ENCODE measurements at places on chromosomes 7 and 10.

DNA sequence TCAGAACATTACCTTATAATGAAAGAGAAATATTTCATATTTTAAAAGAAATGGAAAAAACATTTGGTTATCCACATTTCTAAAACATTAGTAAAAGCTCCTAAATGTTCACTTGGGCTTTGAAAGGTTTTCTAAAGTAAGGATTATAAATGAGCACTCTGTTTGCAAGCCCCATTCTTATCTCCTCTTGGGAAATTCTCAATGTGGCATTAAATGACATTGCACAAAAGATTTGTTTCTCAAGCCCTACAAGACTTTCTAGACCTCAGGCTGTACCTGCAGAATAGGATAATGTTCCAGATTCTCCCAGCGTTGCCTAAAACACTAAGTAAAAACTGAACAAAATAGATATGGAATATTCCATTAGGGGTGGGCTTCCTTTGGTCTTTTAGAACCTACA is 658.0 kb upstream of the FOXK1 start:
- no peak for DNase-seq

- no peak for DNase-seq
Measured at GRCh38 chr10:79383974-79384606, 36.8 kb downstream of the PPIF start.

GRCh38 chr10:46268076-46268881 is 18.5 kb upstream of the ANTXRL start:
- no peak for DNase-seq

- DNase-seq = no peak
Measured at GRCh38 chr10:283916-284356, 148.7 kb downstream of the ZMYND11 start.

DNA sequence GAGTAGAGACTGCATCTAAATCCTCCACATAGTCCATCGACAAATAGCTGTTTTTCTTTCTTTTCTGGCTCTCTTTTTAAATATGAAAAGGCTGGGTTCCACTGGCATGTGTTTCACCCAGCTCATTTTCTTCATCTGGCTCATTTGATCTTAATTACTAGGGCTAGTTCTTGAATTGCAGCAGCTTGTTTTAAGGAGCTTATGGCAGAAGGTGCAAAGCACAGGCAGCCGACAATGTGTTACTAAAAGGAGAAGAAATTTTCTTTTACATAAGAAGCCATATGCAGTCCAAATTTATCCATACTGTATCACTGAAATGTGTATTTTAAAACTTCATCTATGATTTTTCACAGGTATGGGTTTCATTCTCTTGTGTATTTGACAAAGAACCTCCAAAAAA is 205.6 kb upstream of the PTER start:
- no peak for DNase-seq

- no peak for DNase-seq
Measured at GRCh38 chr10:51932530-51932929, 233.1 kb upstream of the CSTF2T start.

- DNase-seq = no peak
Measured at GRCh38 chr7:30852308-30852684, 59.4 kb upstream of the AQP1 start.

DNA sequence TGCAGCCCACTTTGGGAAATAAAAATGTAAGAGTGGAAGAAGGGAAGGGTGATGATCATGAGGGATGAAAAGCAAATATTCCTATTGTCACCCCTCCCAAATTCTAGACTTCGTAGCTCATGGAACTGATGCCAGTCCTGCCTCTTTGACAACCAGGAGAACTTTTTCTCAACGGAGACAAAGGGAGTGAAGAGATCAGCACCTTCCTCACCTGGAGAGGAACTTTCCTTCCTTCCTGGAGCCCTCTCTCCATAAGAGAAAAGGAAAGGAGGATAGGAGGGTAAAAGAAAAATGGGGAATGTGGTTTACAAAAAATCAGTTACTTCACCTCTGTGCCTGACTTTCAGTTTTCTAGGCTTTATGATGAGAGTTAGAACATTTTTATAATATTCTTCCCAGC is 3.4 kb downstream of the TBX20 start:
- no peak for DNase-seq

DNA sequence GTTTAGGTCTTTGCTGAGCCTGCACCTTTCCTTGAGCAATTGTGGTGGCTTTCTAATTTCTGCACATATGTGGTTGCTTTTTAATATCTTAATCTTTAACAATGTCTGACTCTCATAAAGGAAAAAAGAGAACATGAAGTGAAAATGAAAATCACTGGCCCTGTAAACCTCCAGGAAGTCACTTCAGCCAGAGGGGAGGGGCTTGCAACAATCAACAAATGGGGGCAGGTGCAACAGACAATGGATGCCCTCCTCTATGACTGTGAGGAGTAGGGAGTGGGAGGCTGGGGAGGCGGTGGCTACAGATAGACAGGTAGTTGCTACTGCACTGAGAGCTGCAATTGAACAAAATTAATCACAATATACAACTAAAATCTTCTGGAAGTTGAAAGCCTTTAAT is 1377.4 kb downstream of the XPNPEP1 start:
- no peak for DNase-seq

DNA sequence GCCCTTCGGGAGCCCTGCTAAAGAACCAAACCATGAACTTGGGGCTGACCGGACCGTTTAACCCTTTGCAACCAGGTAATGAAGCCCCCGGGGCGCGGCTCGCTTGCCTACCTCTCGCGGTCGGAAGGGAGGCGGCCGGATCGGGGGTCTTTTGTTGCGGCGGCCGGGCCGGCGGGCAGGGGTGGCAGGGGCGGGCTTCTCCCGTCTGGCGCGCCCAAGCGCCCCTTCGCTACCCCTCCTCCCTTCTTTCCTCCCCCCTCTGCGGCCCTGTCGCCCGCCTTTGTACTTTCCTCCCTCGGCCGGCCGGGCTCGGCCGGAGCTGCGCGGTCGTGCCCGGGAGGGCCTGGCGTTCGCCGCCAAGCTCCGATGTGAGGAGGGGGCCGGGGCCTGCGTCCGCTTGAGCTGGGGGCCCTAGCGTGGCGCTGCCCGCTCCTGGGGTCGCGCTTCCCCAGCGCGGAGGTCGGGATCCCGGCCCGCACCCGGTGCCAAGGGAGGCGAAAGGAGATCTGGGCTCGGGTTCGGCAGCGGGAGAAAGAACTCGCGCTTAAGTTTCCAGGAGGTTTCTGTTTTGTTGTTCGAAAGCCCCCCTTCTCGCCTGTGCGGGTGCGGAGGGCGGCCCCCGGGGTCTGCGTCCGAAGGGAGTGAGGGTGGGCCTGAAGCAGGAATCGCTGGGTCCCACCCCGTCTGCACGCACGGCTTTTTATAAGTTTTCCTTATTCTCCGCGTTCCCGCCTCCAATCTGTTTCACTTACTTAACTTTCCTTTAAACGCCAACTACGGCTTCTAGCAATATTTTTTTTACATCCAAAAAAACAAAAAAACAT is 436.8 kb upstream of the GALNT17 start:
- no peak for DNase-seq

DNA sequence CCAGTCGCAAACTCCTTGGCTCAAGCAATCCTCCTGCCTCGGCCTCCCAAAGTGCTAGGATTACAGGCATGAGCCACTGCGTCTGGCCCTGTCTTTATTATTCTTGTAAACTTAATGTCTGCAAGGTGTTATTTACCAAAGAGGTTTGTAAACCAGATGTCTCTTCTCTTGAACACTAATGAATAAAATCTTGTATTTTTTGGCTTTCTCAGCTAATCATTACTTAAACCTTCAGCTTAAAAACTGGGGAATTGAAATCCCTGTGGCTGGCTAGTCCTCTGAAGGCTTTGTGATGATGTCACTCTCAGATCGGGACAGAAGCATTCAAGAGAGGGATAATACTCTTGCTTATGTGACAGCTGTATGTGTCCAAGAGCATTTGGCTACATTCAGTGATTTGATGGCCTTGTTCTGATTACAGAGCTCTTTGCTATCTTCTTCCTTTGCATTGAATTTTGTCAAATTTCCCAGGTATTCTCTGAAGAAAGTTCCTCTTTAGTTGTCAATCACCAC is 130.3 kb downstream of the BICC1 start:
- no peak for DNase-seq

GRCh38 chr7:155741082-155741481 is 71.2 kb downstream of the SHH start:
- no peak for DNase-seq

DNA sequence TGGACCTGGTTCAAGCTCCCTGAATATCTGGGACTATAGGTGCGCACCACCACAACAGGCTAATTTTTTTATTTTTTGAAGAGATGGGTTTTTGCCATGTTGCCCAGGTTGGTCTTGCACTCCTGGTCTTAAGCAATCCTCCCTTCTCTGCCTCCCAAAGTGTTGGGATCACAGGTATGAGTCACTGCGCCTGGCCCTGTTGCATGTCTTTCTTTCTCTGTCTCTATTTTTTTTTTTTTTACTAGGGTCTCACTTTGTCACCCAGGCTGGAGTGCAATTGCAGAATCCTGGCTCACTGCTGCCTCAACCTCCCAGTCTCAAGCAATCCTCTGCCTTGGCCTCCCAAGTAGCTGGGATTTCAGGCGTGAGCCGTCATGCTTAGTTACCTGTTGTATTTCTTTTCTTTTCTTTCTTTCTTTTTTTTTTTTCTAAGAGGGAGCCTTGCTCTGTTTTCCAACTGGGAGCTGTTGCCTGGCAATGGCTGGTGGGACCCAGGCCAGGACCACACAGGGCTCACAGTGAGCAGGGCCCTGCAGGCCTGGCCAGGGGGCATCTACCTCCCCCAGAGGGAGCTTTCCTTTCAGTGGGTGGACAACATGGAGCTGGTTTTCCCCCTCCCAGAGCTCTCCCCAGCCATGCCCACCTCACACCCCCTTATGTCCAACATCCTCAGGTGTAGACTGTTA is 6.0 kb downstream of the MYL7 start:
- DNase-seq = peak; percentile 20

GRCh38 chr10:71985542-71986250 is 21.5 kb downstream of the CHST3 start:
- DNase-seq = no peak

DNA sequence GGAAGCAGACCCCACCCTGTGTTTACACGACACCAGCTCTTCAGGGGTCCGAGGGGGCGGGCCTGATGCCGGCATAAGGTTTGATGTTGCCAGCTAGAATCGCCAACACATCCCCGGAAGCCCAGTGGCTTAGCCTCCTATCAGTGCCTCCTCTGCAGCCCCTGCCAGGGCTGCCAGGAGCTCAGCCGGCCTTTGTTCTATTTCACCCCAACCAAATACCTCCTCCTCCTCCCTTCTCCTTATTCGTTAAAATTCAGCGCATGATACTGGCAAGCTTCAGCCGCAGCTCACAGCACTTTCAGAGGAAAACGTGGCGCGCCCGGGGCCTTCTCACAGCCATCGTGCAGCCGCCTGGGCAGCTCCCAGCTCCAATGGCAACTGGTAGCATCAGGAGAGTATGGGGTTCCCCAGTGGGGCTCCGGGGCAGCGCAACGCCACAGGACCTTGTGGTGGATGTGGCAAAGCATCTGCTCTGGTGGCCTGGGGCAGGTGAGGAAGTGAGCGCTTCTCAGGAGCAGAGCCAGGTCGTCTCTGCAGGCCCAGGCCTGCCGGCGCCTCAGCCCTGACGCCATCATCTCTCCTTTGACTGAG is 176.4 kb upstream of the RHEB start:
- DNase-seq = peak; percentile 57

DNA sequence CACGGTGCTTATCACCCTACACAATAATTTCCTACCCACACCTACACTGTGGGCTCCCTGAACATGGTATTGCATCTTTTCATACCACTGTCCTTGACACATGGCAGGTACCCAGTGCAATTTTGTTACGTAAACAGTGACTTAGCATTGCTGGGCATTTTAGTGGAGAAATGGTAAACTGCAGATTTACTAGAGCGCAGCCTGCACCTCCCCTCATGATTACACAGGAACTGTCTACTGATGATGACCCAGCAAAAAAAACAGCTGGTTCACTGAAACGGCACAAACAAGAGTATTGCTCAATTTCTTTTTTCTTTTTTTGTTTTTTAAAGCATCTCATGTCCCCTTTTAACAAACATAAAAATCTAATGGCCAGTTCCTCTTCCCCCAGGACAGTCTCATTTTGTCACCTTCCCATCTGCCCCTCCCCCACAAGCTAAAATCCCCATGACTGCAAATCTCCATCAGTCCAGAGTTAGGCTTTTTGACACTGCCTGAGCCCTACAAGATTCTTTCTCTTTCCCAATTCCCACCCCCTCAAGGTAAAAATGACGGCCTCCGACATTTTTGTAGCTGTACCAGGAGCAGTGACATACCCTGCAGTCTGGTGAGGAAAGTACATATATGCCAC is 2.8 kb downstream of the ZNF746 start:
- no peak for DNase-seq

GRCh38 chr7:105656922-105657521 is 75.7 kb upstream of the EFCAB10 start:
- DNase-seq = no peak

- DNase-seq = no peak
Measured at GRCh38 chr7:92815412-92815811, 21.0 kb downstream of the CDK6 start.

GRCh38 chr7:14400271-14400670 is 410.8 kb upstream of the ETV1 start:
- no peak for DNase-seq

DNA sequence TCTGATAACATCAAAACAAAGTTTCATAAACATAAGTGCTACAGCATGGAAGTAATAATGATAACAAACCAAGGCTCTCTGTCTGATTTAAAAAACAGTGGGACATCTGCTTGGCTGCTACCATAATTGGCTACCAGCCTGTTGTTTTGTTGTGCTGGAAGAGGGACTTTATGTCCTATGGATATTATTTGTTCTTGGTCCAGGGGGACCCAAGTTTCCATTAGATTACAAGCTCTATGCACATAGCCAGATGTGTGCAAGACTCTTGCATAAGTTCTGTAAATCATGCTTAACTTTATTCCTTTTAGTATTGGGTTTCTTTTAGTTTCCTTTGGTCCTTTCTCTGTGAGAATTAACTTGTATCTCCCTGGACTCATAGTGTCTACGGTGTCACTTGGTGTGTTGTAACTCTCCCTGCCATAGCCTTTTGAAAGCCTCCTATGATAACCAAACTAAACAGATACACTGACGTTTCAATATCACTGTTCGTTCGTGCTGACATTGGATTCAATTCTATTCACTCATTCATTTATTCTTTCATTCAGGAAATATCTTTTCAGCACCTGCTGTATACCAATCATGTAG is 41.4 kb upstream of the CD36 start:
- DNase-seq = no peak

GRCh38 chr7:102047167-102047566 is 229.7 kb downstream of the CUX1 start:
- no peak for DNase-seq

DNA sequence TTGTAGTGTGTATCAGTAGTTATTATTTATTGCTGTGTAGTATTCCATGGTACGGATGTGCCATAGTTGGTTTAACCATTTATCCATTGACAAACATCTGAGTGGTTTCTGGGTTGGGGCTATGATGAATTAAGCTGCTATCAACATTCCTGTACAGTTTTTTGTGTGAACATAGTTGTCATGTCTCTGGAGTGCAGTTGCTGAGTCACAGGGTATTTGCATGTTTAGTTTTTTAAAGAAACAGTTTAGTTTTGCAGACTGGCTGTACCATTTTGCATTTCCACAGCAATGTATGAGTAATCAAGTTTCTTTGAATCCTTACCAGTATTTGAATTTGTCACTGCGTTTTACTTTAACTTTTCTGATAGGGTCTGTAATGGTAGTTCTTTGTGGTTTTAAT is 516.7 kb upstream of the CELF2 start:
- no peak for DNase-seq

Data from DMS79 (cell line).